Stimulated activated CD4-positive, alpha-beta T cell treated with anti-CD3 and anti-CD28 coated beads, TNF-alpha, amount 100 ng/mL, for 4 hours (primary cell): ENCODE measurements at places on chromosomes 11 and 22.

- no peak for DNase-seq
These were observed 4.9 kb downstream of the STIM1 start for GRCh38 chr11:3860375-3860774.

DNA sequence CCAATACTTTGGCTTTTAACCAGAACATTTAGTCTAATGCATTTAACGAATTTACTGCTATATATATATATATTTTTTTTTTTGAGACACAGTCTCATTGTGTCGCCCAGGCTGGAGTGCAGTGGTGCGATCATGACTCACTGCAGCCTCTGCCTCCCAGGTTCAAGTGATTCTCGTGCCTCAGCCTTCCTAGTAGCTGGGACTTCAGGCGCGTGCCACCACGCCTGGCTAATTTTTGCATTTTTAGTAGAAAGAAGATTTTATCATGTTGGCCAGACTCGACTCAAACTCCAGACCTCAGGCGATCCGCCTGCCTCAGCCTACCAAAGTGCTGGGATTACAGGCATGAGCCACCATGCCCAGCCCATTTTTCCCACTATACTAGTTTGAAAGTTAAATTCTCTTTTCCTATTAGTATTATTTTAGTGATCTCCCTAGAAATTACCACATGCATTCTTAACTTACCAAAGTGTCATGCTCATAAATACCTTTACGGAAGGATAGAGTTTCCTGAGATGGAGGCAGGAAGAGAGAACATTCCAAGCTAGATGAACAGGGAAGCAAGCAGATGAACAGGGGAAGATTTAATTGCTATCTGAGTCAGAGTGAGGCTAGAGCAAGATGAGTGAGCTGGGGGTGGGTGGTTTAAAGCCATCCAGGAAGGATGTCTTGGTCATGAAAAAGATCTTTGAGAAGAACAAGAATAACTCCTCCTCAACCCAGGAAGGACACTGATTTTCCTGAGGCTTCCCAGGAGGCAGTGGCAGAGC lies 4.4 kb upstream of the PGAP2 start:
- DNase-seq = no peak

GRCh38 chr22:22800716-22801115 lies 86.9 kb upstream of the IGLL5 start:
- DNase-seq = no peak

GRCh38 chr11:121810291-121810690 lies 305.7 kb downstream of the BLID start:
- DNase-seq = no peak

DNA sequence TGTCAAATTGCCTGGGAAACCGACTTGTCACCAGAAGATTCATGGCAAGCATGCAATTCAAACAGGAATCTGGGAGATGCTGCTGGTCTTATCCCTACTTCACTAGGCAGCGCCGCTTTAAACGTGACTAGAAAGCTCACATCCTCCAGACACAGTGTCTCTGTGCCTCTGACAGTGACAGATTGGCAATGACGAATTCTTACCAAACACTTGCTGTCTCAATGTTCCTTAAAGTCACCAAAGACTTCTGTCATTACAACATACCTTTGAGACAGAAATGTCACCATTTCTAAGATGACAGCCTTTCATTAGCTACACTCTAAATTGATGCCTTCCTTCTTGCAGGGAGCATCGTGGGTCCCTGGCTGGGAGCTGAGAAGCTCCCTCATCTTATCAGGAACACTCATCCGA lies 197.8 kb downstream of the CWF19L2 start:
- DNase-seq = no peak

- DNase-seq = no peak
These were observed 116.9 kb upstream of the TTC12 start for GRCh38 chr11:113197446-113197845.

- no peak for DNase-seq
These were observed at the start of gene MS4A8 for GRCh38 chr11:60699284-60699691. MS4A8 (plus strand) TSS chr11:60699612; CDS start chr11:60700861, 1,249 bp downstream.

DNA sequence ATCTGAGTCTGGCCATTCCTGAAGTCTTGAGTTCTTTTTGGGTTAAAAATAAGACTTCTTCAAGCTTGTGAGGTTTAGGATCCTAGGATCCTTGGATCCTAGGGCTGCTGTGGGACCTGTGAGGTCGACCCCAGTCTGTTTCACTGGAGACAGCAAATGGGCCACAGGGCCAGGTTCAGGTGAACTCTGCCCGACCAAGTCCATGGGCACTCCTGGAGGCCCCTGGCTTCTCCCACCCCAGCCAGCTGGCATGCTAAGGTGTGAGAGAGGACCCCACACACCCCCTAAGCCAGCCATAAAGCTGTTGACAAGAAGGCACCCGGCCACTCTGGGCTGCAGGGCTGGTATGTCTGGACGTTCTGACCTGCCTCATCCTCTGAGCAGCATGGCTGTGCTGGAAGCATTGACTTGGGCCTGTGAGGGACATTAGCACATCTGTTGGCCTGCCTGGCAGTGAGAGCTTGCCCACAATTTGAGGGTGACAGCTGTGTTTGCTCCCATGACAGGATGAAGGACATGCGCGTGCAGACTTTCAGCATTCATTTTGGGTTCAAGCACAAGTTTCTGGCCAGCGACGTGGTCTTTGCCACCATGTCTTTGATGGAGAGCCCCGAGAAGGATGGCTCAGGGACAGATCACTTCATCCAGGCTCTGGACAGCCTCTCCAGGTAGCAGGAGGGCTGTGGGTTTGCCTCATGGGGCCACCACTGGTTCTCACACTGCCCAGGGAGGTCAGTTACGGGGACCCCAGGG lies 16.0 kb downstream of the CLDN5 start:
- no peak for DNase-seq

DNA sequence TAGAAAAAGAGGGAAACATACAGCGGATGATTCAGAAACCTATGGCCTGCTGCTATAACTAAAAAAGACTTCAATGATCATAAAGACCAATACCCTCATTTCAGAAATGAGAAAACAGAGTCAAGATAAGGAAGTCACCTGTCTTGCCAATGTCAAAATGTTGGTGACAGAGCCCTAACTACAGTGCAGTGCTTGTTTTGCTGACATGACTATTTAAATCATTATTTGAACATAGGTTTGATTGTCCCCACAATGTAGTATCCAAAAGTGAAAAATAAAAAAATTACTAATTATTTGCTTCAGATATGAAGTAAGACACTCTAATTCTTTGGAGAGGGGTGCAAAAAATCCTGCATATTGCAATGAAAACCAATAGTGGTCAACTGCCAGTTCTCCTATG lies 115.7 kb downstream of the SOX6 start:
- no peak for DNase-seq

DNA sequence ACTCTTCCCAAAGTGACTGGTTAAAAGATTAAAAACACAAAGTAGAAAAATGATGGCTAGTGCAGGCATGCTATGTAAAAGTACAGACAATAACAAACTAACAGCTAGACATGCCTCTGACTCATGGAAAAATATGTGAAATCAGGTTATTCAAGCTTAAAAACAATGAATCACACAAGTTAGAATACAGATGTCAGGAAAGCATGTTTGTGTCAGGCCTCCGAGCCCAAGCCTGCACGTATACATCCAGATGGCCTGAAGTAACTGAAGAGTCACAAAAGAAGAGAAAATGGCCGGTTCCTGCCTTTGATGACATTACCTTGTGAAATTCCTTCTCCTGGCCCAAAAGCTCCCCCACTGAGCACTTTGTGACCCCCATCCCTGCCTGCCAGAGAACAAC lies 110.1 kb downstream of the NOX4 start:
- no peak for DNase-seq

GRCh38 chr11:9672918-9673317 lies 9.0 kb downstream of the SWAP70 start:
- DNase-seq = no peak

DNA sequence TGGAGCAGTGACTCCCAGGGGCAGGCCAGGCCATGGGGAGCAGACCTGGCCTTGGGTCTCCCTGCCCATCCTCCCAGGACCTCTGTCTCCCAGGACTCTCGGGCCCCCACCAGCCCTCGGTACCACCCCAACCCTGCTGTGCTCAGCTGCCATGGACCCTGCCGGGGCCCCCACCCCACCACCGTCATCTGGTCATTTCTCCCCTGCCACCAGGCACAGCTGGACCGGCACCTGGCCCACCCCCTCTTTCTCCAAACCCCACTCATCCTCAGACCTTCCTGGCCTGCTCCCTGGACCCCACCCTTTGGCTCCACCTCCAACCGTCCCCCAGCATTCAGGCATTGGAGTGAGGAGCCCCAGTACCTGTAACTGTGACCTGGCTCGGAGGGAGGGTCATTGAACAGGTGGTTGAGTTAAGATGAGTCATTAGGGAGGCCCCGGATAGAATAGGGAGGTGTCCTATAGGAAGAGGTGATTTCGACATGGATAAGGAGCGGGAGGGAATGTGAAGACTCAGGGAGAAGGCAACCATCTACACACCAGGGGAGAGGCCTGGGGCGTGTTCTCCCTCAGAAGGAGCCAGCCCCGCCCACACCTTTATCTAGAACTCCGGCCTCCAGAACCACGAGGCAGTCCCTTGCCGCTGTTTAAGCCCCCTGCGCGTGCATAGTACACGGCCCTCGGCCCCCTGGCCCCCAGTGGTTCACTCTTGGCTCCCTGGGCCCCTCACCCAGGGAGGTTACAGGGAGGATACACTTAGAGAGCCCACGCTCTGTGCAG lies 1395.9 kb downstream of the BRD1 start:
- DNase-seq = no peak

GRCh38 chr11:130581646-130582045 lies 133.2 kb downstream of the ADAMTS15 start:
- no peak for DNase-seq

GRCh38 chr11:10485646-10486045 lies 30.6 kb downstream of the AMPD3 start:
- no peak for DNase-seq

GRCh38 chr11:70713988-70714665 lies 315.8 kb downstream of the CTTN start:
- no peak for DNase-seq

DNA sequence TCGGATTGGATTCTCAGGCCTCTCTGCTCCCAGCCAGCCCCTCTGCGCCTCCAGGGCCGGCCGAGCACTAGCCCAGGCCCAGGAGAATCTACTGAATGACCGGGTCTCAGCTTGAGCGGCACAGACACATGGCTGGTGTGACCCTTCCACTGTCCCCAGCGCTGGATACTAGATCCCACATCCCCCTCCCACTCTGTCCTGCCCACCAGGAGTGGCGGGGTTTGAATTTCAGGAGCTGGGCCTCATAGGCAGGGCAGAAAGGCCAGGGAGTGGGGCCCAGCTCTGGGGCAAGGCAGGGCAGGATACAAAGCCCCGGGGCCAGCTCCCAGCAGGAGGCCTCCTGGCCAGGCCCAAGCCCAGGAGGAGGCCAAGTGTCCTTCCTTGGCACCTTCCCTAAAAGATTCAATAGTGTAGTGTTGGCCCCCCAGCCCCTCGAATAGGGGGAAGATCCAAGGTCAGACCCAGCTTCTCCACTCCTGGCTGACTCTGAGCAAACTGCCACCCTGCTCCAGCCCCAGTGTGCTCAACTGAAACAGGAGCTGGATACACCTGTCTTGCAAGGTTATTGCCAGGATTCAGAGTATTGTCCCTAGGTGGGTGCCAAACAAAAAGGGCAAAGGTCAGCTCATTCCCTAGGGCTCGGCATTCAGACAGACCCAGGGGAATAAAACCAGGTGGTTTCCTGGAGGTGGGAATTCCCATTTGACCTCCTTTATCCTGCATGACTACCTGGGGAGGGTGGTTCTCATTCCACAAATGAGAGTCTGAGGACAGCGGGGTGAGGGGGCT lies 22.5 kb upstream of the TCF20 start:
- no peak for DNase-seq

GRCh38 chr22:49210606-49211005 lies 617.1 kb downstream of the BRD1 start:
- no peak for DNase-seq

DNA sequence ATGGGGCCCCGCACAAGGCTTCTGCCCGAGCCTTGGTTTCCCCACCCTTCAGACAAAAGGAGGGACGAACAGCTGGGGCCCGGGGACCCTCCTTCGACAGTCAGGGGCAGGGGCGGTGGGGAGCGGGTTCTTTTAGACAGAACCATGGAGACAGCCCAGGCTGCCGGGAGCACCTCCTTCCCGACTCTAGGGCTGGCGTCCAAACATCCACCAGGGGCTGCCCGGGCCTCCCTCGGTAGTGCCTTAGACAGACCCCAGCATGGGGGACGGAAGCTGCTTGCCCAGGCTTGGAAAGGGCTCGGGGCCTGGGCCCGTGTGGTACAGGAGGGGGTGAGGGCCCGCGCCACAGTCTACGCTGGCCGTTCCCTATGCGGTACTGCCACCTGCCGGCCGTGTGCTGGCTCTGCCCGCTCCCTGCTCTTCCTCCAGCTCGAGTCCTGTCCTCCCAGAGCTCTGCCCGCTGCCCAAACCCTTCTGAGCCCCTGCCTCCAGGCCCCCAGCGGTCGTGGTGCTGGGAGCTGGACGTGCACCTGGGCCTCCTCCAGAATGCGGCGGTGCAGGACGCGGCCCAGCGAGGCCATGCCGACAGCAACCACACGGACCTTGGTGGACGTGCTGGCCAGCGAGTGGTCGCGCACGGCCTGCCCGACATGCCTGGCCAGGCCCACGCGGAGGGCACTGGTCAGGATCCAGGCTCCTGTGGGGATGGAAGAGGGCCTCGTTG lies 20.1 kb downstream of the TSSC4 start:
- DNase-seq = peak; percentile 57

DNA sequence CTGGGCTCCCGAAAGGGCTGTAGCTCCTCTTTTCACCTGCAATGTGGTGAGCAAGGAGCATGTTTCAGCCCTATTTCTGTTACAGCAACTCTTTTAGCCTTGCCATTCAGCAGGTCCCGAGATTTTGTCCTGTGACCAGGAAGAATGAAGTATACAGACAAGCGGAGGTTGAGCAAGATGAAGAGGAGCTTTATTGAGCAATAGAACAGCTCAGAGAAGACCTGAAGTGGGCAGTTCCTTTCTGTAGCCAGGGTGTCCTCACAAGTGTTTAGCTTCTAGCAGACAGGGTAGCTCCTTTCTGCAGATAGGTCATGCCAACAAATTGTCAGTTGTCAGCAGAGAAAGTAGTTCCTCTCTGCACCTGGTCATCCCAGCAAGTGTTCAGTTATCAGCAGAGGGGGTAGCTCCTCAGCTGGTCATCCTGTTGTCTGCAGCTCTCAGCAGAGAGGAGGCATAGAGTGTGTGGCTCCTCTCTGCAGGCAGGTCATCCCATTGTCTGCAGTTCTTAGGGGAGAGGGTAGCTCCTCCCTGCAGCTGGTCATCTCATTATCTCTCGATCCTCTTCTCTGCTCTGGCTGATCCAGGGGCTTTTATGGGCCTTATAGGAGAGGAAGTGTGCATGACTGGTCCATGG lies 5.4 kb upstream of the OR56A4 start:
- no peak for DNase-seq

GRCh38 chr11:59199546-59200422 lies 12.9 kb downstream of the MPEG1 start:
- DNase-seq = no peak

GRCh38 chr22:23503736-23504440 lies 76.2 kb downstream of the IGLL1 start:
- no peak for DNase-seq
